ENCODE measurements at places on chromosomes 2 and 18. TPM values are rescaled to one million over a fixed set of nuclear protein-coding genes. Genes with fewer than 3 reads are reported as not detected.

The TRIM43 gene
- 0.17 TPM for total RNA-seq

- ATAC-seq = no peak
These were observed 48.1 kb downstream of the SLC4A1AP start for GRCh38 chr2:27711804-27712203.

- no peak for ATAC-seq
These were observed 4.0 kb upstream of the NOP58 start for GRCh38 chr2:202261531-202261930.

- no peak for ATAC-seq
These were observed 114.4 kb upstream of the NOL4 start for GRCh38 chr18:34339155-34339554.

- ATAC-seq = no peak
These were observed 98.9 kb upstream of the ZFP36L2 start for GRCh38 chr2:43325107-43325811.

GRCh38 chr2:52558265-52558664 is 1209.3 kb upstream of the CHAC2 start:
- no peak for ATAC-seq

- no peak for ATAC-seq
These were observed 1074.2 kb upstream of the ZEB2 start for GRCh38 chr2:145593991-145594614.

The LIPT1 gene
- 3.3 TPM for total RNA-seq

DNA sequence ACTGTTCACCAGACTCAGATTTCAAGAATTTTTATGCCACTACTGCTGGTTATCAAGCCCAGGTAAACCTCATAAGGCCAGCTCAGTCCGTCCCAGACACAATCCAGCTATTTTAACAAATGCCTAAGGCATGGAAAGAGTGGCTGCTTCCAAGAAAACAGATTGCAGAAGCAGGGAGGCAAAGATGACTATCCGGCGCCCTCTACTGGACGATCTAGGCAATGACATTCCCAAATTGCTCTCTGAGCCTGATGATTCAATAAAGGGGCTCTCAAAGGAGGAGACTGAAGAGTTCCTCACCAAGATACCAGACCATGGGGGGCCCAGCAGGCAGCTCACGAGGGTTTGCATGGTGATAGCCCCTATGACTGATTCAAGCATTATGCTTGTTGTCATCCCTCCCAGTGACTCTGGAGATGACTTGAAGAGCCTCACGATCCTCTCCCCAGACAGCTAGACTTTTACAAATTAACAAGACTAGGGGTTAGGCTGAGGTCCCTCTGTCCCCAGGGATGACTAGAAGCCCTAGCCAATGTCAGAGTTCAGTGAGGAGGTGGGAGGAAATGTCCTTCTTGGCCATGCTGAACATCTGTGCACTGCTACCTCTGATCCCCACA is 25.0 kb downstream of the SERPINB8 start:
- ATAC-seq = no peak

Data from activated T-helper 17 cell treated with anti-CD3 and anti-CD28 coated beads, Interleukin-2, amount 50 U/mL, for 72 hours (primary cell).